GM13976 (cell line): ENCODE measurements at places on chromosomes 5 and 9.

GRCh38 chr5:77850536-77851175 lies 74.5 kb upstream of the TBCA start:
- DNase-seq, result no peak

- no peak for DNase-seq
Observed at GRCh38 chr5:174459071-174459702, 265.2 kb upstream of the MSX2 start.

GRCh38 chr9:112719241-112719691 lies 1.3 kb upstream of the INIP start:
- peak; percentile 36 for DNase-seq

DNA sequence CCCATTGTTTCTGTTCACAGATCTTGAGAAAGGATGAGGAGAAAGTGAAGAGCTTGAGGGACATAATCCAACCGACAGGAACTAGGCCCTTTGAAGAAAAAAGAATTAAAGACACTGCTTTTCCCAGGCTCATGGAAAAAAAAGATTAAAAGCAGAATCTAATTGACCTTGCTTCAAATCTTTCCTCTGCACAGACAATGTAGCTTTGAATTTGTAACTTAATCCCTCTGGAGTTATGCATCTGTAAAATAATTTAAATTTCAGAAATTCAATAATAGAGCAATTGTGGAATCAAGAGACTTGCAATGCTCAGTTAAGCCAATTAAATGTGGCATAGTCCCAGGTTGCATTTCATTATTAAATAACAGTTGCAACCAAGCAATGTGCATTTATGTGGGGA lies 64.6 kb downstream of the SVEP1 start:
- no peak for DNase-seq

DNA sequence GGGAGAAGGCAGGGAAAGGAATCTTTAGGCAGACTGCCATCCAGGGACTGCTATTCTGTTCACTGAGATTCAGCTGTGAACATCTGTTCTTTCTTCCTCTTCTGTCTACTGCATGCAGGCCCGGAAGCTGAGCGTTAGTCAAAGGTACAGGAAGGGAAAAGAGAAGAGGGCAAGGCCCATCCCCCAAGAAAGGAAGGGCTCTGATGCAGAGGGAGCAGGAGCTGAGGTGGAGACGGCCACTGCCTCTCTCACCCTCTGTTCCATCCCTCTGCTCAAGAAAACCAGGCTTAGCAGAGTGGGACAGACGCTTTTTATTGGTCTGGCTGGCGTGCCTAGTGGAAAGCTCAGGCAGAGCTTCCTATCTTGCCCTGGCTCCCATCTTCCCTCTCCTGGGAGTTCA lies 57.6 kb downstream of the PFDN1 start:
- DNase-seq, result no peak

- DNase-seq, result no peak
Observed at GRCh38 chr9:99515093-99515492, 293.0 kb downstream of the SEC61B start.

- no peak for DNase-seq
Observed at GRCh38 chr9:131101207-131101964, 5.1 kb downstream of the AIF1L start.

DNA sequence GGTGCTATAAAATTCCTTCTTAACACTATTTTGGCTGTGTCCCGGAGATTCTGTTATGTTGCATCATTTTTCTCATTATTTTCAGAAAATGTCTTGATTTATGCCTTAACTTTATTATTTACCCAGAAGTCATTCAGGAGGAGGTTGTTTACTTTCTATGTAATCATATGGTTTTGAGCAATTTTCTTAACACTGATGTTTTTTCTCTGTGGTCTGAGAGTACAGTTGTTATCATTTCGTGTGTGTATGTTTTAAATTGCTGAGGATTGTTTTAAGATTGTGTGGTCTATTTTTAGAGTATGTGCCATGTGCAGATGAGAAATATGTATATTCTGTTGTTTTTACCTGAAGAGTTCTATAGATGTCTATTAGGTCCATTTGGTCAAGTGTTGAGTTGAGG lies 498.1 kb upstream of the ZNF608 start:
- no peak for DNase-seq

GRCh38 chr9:68705531-68706362 lies 707 bp downstream of the PIP5K1B start:
- peak; percentile 58 for DNase-seq

DNA sequence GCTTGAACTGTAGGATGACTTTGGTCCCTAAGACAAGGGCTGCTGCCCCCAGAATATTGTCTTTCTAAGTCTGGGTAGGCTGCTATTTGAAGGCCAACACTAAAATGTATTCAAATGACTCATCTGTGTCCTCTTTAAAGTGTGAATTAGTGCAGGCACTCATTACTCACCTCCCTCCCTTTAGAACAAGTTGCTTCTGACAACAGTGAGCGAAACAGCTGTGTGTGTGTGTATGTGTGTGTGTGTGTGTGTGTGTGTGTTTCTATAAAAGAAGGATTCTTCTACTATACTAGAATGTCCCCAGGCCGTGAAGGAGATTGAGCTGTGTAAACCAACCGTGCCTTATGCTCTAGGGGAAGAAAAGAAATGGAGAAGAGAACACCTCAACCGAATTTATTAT lies 1337.2 kb downstream of the PTPRD start:
- no peak for DNase-seq
